Activated naive CD4-positive, alpha-beta T cell (primary cell): ENCODE measurements at places on chromosomes 12 and 14.

GRCh38 chr12:4202918-4203317, 70.6 kb upstream of the CCND2 start:
- DNase-seq, result no peak

GRCh38 chr14:90698379-90698869, 117.8 kb downstream of the TTC7B start:
- DNase-seq, result no peak

DNA sequence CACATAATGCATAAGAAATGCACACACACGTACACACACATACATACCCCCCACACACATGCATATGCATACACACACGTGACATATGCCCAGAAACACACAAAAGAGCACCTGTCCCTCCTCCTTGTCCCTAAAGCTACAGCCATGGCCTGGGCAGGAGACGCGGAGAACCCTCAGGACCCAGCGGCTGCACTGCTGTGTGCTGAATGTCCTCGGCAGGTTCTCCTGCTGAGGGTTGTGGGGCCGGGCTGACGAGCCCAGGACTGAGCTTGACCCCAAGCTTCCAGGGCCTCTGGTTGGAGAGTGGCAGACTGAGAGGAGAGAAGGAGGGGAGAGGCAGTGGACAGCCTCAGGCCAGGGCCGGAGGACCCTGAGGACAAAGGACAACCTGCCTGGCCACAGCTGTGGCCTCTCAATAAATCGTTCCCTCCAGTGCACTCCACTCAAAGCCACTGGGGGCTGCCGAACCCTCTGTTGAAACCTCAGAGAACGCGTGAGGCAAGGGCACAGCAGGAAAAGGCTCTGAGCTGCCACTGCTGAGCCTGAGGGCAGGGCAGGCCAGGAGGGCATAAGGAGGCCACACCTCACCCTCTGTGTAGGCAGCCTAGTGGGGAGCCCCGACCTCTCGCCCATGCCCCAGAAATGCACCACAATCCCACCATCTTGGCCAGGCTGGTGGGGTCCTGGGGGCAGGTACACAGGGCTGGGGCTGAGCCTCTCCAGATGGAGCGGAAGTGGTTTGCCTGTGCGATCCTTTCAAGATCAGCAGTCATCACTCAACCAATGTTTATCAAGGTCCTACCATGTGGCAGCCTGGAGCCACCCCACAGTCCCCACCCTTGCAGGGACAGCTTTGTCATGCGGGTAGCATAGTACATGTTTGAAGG, 3.1 kb downstream of the CACNA2D4 start:
- DNase-seq, result no peak

DNA sequence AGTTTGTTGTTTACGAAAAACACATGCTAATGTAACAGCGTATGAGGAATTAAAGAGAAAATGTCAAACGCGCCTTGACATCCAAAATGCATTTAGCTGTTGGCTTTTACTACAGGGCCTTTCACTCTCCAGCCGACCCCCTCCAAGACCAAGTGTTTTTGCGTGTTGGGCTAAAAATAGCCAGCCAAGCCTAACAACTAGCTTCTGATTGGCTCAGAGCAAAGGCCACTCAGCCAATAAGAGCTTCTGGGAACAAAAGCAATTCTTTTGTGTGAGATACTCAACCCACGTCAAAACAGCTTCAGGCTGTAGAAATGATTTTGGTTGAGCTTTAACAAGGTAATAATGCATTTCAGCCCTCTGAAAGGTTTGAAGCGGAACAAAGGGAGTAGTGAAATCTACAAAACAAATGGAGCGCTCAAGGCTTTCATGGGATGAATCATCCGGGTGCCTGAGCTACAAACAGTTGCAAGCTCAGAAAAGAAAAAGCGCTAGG, 198.7 kb upstream of the DCN start:
- no peak for DNase-seq

- no peak for DNase-seq
Observed at GRCh38 chr12:27143256-27144069, 61.1 kb upstream of the C12orf71 start.

DNA sequence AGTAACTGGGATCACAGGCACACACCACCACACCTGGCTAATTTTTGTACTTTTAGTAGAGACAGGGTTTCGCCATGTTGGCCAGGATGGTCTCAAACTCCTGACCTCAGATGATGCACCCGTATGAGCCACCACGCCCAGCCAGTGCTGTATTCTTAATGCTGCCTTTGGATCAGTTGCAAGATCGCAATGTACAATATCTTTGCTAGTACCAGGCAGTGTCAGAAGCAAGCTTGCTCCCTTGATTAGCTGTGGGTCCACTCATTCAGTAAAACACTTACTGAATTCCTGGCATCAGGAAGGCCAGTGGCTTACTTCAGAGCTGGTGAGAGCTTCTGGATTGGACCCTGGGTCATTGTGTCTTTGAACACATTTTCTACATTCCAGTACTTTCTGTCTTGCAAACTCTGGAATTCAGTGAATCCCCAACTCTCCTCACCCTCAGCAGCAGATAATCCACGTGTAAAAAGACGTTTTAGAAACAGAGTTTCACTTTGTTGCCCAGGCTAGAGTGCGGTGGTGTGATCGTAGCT, 1183.7 kb downstream of the AACS start:
- no peak for DNase-seq

DNA sequence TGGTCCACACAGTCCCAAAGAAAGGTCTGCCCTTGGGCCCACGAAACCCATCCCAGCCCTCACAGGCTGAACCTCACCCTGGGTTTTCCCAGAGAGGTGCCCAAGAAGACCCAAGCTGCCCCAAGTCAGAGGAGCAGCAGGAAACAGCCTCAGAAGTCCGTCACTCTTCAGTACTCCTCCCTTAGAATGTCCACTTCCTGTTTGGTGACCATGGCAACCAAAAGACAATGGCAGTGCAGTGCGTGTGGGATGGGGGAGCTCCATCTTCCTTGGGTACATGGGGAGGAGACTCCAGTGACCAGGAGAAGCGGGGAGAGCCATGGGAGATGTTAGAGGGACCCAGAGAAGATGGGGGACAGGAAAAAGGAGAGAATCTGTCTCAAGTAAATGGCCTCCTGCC, 11.3 kb downstream of the SELPLG start:
- DNase-seq, result no peak

DNA sequence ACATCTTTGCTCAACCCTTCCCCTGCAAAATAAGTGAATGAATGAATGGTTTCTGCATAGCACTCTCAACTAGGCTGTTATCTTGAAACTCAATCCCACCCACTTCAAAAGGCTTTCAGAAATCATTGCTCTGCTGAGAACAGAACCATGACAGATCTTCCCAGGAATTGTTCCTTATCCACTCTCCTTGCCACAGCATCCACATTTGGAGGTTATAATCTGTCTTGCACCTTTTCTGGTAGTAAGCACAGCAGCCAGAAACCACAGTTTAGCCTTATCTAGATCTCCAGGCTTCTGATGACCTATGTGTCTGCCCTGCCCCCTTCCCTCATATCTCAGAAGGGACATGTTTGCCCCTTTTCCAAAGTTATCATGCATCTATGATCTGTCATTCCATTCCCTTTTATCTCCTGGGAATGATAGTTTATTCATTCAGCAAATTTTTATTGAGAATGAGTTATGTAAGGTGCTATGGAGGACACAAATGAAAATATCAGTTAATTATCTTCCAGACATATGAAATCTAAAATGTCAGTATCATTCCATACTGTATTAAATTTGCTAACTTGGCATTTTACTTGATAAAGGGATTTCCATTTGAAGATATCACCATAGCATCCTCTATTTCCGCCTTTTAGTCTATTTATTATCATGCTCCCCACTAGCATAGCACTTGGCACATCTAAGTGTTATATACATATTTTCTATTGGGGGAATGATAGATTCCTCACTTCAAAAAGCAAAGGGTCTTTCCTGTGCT, 21.4 kb downstream of the LGR5 start:
- DNase-seq, result no peak

- DNase-seq, result no peak
Observed at GRCh38 chr12:68981516-68981915, 48.5 kb upstream of the CPM start.

DNA sequence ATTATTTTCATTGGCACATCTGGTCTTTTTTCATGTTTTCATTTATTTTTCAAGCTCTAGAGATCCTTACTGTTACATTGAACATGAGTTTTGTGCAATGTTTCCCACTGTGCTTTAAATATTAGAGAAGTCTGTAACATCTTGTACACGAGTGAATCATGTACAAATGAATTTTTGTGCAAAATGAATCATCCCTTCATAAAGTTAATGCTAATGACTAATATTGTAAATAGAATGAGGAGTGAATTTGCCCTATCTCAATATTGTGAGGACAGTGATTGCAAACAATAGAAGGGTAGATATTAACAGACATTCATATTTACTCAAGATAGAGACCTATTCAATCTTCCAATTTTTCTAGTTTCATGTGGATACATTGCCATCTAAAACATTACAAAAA, 463.3 kb upstream of the FOXG1 start:
- DNase-seq, result no peak

- no peak for DNase-seq
Observed at GRCh38 chr14:47676315-47676617, 861 bp upstream of the MDGA2 start.

DNA sequence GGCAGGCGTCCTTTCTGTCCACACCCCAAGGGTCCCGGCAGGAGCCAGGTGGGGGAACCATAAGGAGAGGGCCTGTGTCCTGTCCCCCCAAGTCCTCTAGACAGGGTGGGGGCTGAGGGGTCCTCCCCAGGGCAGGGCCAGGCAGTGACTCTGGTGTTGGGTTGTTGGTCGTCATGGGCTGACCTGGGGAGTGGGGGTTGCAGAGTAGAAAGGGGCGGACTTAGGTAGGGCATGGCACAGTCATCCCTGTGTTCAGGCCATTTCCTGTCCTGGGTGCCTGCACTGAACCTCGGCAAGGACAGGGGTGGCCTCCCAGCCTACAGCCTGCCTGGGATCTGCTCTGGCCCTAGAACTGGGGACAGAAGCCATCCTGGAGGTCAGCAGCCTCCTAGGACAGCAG, 356.2 kb downstream of the TMEM121 start:
- DNase-seq, result no peak

DNA sequence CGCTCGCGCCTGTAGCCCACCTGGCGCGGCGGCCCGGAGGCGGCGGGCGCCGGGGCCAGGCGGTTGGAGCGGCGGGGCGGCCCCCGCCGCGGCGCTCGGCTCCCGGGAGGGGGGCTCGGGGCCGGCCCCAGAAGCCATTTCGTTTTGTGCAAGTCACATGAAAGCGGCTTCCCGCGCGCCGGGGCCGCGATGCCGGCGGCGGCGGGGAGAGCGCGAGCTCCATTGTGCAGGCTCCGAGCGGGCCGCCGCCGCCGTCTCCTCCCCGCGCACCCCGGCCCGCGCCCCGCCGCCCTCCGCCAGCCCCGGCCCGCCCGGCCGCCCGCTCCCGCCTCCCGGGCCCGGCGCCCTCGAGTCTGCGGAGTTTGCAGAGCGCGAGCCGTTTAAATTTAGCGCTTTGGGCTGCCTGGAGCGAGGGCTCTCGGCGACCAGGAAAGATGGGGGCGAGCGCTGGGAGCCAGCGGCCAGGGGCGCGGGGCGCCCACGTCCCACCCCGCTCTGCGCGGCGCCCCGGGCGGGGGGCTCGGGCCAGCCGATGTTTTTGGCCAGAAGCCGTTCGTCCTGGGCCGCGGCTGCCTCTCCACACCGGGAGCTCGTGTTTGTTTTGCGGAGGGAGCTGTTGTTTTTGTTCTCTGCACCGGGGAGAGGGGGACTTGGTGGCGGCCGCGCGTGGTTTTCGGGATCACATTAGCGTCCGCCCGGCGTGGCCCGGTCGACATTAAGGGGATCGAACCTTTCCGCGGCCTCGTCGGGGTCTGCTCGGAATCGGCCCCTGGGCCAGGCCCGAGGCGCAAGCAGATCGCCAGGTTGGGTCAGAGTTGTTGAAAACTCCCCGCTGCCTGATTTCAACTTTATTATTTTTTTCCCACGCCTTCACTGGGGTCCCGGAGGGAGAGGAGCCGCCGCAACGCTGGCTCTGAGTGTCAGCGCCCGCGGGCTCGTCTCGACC, 982 bp downstream of the BCL7A start:
- no peak for DNase-seq

DNA sequence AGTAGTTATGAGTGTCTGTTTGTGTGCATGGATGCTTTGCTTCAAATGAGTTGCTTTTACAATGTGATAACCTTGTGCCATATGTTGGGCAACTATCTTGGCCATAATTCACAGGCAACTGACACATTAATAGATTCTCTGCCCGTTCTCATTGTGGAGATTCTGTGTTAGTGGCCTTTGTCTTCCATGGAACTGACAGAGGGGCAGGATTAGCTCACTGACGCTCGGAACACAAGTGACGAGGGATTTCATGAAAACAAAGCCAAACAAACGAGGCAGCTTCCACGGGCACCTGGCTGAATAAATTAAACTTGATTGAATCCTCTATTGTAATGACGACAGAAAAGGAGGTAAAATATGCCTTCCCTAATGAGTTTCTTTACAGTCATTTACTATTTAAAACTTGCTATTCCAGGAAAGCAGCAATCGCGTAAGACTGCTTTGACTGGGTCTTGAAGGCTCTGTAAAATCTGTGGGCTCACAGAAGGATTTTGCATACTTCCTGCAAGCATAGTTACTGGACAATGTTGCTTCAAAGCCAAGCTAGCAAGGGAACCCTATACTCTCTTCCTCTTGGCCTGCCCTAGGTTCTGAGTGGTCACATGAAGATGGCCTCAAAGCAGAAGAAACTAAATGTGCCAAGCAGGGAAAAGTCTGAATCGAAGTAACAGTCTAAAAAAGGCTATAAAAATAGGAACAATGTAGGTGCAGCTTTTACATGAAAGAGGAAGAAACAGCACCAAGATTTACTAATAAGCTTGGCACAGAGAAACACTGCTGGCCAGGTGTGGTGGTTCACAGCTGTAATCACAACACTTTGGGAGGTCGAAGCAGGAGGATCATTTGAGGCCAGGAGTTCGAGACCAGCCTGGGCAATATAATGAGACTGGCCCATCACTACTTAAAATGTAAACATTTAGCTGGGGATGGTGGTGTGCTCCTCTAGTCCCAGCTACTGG, 28.1 kb upstream of the SINHCAF start:
- no peak for DNase-seq

- DNase-seq, result no peak
Observed at GRCh38 chr12:100128512-100128908, 14.2 kb downstream of the BLTP3B start.

GRCh38 chr14:99518441-99519346, 37.5 kb downstream of the CCNK start:
- peak; percentile 81 for DNase-seq
